Liver (tissue), 10 donors: ENCODE measurements at places on chromosomes 5 and 9. TPM values are rescaled to one million over a fixed set of nuclear protein-coding genes. Genes with fewer than 3 reads are reported as not detected.

GRCh38 chr5:147961208-147961749 is 54.9 kb upstream of the C5orf46 start:
- DNase-seq: no peak

Gene KCNV2
- not detected for total RNA-seq

Gene SAXO1
- total RNA-seq: under 0.01 TPM

DNA sequence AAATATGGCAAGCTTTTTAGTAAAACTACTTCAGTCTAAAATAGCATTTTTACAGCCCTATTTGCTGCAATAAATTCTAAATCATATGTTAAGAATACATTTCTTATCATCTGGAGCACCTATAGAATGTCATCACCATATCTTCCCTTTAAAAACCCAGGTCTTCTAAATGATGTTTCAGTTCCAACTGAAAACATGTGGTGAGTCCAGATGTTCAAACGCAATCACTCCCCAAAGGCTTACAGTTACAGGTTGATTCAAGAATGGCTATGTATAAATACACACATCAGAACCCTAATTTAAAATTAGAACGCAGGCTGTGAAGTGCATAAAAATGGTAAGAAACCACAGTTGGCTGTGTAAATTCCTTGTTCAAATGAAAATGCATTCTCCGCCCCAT is 796.3 kb downstream of the MAT2B start:
- no peak for DNase-seq

Gene GARIN3
- not detected for total RNA-seq

DNA sequence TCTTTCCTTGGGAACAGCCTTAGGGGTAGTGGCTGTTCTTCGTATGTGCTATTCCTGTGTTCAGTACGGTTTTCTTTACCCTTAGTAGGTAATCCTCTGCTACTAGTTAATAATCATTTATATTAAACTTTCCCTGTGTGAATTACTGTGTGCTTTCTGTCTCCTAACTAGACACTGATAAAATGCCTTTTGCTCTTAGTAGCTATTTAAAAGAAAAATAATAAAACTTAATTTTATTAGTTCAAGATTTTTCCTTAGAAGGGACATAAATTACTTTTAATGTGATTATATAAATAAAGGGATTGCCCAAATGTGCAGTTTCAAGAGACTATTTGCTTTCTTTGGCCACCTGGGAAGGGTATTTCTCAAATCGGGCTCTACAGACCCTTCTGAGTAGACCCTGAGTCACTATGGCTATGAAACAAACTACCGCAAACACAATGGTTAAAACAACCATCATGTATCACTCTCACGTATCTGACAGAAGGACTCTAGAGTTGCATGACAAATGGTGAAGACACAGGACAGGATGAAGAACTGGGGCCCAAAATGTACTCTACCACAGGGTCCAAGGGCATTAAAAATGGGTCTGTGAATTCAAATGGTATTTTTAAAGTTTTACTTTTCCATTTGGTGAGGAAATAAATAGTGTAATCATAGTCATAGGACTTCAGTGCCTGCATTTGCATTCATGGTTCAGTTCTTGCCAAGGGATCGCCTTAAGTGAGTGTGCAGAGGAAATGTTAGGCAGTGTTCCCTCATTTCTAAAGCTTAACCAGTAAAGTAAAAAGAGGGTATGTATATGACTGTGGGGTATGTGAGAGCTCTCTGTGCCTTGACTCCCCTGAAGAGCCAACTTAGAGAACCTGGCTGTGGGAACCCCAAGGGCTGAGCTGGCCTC is 97.0 kb downstream of the TSSK1B start:
- no peak for DNase-seq

DNA sequence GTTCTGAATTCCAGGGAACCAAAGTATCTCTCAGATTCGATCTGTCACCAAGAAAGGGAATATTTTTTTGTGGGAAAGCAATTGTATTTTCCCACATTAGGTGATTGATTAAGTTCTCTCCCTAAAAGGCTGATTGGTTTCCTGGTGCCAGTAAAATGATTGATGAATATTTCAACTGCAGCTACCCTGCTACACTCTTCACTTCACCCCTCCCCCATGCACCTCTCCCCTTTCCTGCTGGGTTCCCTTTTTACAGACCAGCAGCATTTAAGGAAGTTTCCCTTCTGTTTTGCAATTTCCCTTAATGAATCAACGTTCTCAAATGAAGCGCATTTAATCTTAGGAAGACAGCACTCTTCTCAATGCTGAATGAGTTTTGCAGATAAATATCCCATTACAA is 13.1 kb downstream of the NR6A1 start:
- no peak for DNase-seq

GRCh38 chr5:21711866-21712758 is 1141.0 kb downstream of the CDH12 start:
- no peak for DNase-seq

- no peak for DNase-seq
Measured at GRCh38 chr9:14066831-14067230, 247.1 kb downstream of the NFIB start.

GRCh38 chr5:72255237-72255636 is 64.8 kb downstream of the MRPS27 start:
- DNase-seq: no peak

DNA sequence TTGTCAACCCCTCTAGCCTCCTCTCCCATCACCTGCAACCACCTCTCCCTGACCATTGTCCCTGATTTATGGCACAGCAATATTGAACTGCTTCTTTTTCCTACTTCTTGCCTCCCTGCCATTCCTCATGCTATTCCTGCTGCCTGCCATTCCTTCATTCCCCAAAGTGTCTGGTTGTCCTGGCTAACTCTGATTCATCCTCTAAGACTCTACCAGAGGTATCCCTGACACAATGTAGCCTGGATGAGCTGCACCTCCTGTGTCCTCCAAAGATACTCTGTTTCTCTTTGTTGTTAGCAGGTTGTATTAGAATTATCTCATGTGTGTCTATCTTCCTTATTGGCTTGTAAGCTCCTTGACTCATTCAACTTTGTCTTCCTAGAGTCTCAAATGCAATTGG is 53.5 kb upstream of the PTPN3 start:
- no peak for DNase-seq

Gene EIF4E1B
- total RNA-seq: not detected

Gene CCL27
- total RNA-seq: not detected

DNA sequence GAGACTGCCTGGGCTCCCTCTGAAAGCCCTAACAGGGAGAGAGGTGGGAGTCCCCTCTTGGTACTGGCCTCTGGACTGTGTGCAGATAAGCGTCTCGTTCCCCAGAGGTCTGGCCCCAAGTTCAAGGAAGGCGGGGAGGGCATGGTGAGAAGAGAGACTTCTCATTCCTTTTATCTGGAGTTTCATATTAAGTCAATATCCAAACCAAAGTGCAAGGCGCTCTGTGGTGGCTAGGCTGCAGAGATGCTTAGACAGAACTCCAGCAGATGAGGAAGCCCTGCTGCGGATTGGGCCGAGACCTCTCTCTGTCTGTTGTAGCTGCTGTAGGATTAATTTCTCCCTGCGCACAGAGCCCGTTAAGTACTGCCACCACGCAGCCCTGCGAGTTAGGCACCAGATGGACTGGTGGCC is 16.0 kb downstream of the MVB12B start:
- DNase-seq: no peak

Gene EPB41L4A
- total RNA-seq: 4.1 TPM

- DNase-seq: no peak
Measured at GRCh38 chr5:53206562-53206961, 97.0 kb upstream of the MOCS2 start.

DNA sequence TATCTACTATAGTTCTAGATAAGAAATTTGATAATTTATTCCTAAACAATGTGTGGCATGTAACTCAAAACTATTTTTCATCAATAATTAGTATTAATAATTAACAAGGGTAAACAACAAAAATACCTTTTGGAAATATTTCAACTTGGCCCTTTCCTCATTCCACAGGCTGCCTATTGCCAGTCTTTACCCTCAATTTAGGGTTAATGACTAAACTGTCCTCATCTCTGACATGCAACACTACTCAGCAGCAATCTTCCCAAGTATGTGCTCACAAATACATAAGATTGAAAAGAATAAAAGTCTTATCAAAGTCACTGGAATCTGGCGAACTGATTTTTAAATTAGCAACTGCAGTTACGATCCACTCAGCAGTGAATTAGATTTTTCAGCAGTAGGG is 153.6 kb downstream of the GLIS3 start:
- no peak for DNase-seq

- DNase-seq: no peak
Measured at GRCh38 chr9:132193227-132194124, 31.6 kb downstream of the NTNG2 start.

- DNase-seq: no peak
Measured at GRCh38 chr9:1959371-1959770, 55.8 kb upstream of the SMARCA2 start.

Gene CACFD1
- total RNA-seq: 26.8 TPM

Gene PCDHGA5
- 0.50 TPM for total RNA-seq

GRCh38 chr9:84846906-84847305 is 177.4 kb downstream of the NTRK2 start:
- DNase-seq: no peak

- DNase-seq: peak; percentile 35
Measured at GRCh38 chr5:155728146-155728856, 598.7 kb upstream of the SGCD start.

- peak; percentile 43 for DNase-seq
Measured at GRCh38 chr9:86093788-86094555, 5.4 kb downstream of the GOLM1 start.

Gene OR1J2
- not detected for total RNA-seq

GRCh38 chr5:39520232-39520572 is 95.4 kb upstream of the DAB2 start:
- DNase-seq: no peak

DNA sequence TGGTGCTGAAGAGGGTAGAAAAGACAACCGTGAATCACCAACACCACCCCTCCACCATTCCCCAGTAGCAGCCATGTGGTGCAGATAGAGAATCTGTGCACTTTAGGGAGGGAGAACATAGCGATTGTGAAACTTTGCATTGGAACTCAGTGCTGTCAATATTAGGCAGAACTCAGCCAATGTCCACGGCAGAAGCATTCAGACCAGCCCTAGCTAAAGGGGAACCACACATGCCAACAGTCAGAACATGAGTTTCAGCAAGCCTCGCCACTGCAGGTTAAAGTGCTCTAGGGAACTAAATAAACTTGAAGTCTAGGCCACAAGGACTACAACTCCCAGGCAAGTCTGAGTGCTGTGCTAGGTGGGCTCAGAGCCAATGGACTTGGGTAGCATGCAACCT is 38.5 kb upstream of the DEPDC1B start:
- DNase-seq: no peak

Gene DPYSL3
- 3.6 TPM for total RNA-seq

DNA sequence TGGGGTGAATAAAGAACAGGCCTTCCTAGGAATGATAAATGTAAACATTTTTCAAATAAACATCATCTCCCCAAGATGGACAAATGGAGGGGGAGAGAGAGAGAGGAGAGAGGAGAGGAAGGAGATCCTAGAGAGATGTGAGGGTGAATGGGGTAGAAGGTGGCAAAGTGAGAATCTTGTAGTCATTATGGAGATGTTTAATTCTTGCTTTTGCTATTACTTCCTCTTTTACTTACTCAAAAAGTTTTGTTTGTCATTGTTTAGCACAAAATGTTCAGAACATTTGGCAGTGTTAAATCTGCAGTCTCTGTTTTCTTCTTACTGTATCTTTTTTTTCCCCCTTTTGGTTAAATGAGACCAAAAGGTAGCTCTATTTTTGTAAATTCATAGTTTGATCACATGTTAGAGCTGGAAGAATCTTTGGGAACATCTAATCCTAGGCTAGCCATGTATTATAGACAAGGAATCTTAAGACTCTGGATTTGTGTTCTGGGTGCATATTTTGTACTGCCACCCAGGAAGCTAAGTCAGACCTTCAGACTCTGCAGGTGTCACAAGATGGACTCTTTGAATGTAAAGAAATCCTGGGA is 266.1 kb downstream of the NTRK2 start:
- DNase-seq: no peak

Gene TAS2R1
- not detected for total RNA-seq

GRCh38 chr9:976943-977837 is 735 bp downstream of the DMRT3 start:
- DNase-seq: no peak

Gene LHX6
- 0.05 TPM for total RNA-seq

- no peak for DNase-seq
Measured at GRCh38 chr9:91073049-91073810, 271.6 kb downstream of the SYK start.

DNA sequence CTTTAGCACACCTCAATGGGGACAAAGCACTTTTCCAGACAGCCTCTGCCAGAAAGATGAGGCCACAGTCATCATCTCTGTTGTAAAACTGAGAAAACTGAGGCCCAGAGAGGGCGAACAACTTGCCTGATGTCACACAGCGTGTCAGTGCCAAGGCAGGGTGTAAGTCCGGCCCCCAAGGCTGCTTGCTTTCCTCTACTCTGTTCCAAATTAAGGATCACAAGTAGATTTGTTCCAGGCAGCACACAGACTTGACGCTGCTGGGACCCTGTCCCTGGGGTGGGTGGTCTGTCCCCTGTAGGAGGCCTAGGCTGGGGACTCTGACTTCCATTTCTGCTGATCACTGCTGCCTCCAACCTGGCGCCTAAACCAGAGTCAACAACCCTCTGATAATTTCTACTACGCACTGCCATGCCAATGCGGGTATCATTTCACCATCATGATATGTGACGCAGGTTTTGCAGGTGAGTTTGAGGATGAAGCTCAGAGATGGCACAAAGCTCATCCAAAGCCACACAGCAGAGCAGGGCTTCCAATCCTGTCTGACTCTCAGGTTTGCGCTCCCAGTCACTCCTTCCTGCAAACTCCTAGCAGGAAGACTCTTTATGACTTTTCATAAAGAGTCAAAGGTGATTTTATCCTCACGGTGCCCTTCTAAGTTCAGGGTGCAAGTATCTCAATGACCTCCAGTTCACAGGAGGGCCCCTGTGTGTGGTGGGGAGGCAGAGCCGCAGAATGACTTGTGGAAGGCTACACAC is 13.5 kb upstream of the RALGDS start:
- DNase-seq: no peak

Gene WDR38
- total RNA-seq: not detected

Gene SLC36A2
- total RNA-seq: not detected

GRCh38 chr5:173832386-173832785 is 55.8 kb upstream of the CPEB4 start:
- no peak for DNase-seq

DNA sequence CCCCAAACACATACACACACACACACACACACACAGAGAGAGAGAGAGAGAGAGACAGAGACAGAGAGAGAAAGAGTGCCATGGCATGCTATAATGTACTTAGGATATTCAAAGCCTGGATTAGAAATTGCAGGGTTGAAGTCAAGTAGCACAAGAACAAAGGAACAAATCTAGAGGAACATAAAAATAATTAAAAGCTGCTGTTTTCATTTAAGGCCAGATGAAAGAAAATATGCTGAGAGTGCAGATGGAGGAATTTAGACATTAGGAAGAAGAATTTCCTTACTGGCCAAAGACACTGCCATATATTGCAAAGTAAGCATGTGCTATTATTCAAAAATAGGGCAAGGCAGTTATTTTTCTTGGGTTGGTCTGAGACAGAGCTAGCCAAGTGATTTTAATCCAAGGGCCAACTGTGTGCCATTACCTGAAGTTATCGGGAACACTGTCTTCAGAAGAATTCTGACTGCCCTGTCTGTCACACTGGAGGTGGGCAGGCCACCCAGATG is 31.7 kb downstream of the HSD17B3 start:
- DNase-seq: no peak
